Fibroblast of lung (primary cell): ENCODE measurements at places on chromosomes 5 and 9. TPM values are rescaled to one million over a fixed set of nuclear protein-coding genes. Genes with fewer than 3 reads are reported as not detected.

MARCHF3 gene
- polyA plus RNA-seq, result 8.6 and 15.2 TPM in 2 replicates

OBP2B gene
- polyA plus RNA-seq, result not detected in 2 replicates

OR1J2 gene
- polyA plus RNA-seq, result 0.19 and 0.23 TPM in 2 replicates

DYNC2I2 gene
- polyA plus RNA-seq, result 13.2 and 26.1 TPM in 2 replicates

HAVCR2 gene
- polyA plus RNA-seq, result 0.41 and 0.56 TPM in 2 replicates

ZCCHC7 gene
- 12.4 and 15.0 TPM in 2 replicates for polyA plus RNA-seq

MSANTD3 gene
- polyA plus RNA-seq, result 54.2 and 85.1 TPM in 2 replicates

ISL1 gene
- polyA plus RNA-seq, result 0.07 TPM in 1 of 2 replicates, not detected in the other

CDH12 gene
- 0.02 TPM in 1 of 2 replicates, not detected in the other for polyA plus RNA-seq

TAF11L3 gene
- not detected in 2 replicates for polyA plus RNA-seq

PCDHA13 gene
- 0.02 TPM in 1 of 2 replicates, not detected in the other for polyA plus RNA-seq

PPIP5K2 gene
- polyA plus RNA-seq, result 45.6 and 49.3 TPM in 2 replicates

SEC61B gene
- 213 TPM in 2 replicates for polyA plus RNA-seq

GLRA1 gene
- not detected in 2 replicates for polyA plus RNA-seq

INSL6 gene
- polyA plus RNA-seq, result not detected in 2 replicates

PCA3 gene
- polyA plus RNA-seq, result not detected in 2 replicates

TLX3 gene
- not detected in 2 replicates for polyA plus RNA-seq

SNX30 gene
- polyA plus RNA-seq, result 7.9 and 10.8 TPM in 2 replicates

TAF11L9 gene
- not detected in 2 replicates for polyA plus RNA-seq

PAIP2 gene
- 79.6 and 105 TPM in 2 replicates for polyA plus RNA-seq

ITGA2 gene
- polyA plus RNA-seq, result 9.4 and 32.9 TPM in 2 replicates

NTRK2 gene
- 0.70 and 1.1 TPM in 2 replicates for polyA plus RNA-seq

DAB2IP gene
- 13.4 and 14.6 TPM in 2 replicates for polyA plus RNA-seq

GALNT12 gene
- 9.4 and 16.5 TPM in 2 replicates for polyA plus RNA-seq

ADAMTS19 gene
- 0.09 TPM in 2 replicates for polyA plus RNA-seq

PCDHGB1 gene
- polyA plus RNA-seq, result 1.7 TPM in 2 replicates

KIF20A gene
- 17.4 and 68.7 TPM in 2 replicates for polyA plus RNA-seq

C9orf50 gene
- 0.14 and 0.16 TPM in 2 replicates for polyA plus RNA-seq

MLANA gene
- not detected in 2 replicates for polyA plus RNA-seq

TSSK1B gene
- not detected in 2 replicates for polyA plus RNA-seq

CTNND2 gene
- polyA plus RNA-seq, result not detected in 2 replicates

PCDHB14 gene
- polyA plus RNA-seq, result 0.18 and 0.86 TPM in 2 replicates

CCDC187 gene
- polyA plus RNA-seq, result under 0.01 TPM in 1 of 2 replicates, not detected in the other

TOR1A gene
- polyA plus RNA-seq, result 80.2 and 101 TPM in 2 replicates

WNT8A gene
- not detected in 2 replicates for polyA plus RNA-seq

LCN9 gene
- polyA plus RNA-seq, result not detected in 2 replicates

ADAMTS16 gene
- polyA plus RNA-seq, result 0.06 and 0.40 TPM in 2 replicates

SYK gene
- not detected in 2 replicates for polyA plus RNA-seq

CCDC152 gene
- 1.4 and 3.3 TPM in 2 replicates for polyA plus RNA-seq

ERMP1 gene
- 7.7 and 9.4 TPM in 2 replicates for polyA plus RNA-seq

ZNF366 gene
- polyA plus RNA-seq, result not detected in 2 replicates

GAS1 gene
- 1.6 and 2.5 TPM in 2 replicates for polyA plus RNA-seq

LHX3 gene
- not detected in 2 replicates for polyA plus RNA-seq

GPX8 gene
- 191 and 241 TPM in 2 replicates for polyA plus RNA-seq

ARL14EPL gene
- not detected in 2 replicates for polyA plus RNA-seq

HEMGN gene
- polyA plus RNA-seq, result not detected in 2 replicates

CTSL gene
- polyA plus RNA-seq, result 487 and 1,013 TPM in 2 replicates

FGFR4 gene
- polyA plus RNA-seq, result 5.6 and 28.4 TPM in 2 replicates

CCDC183 gene
- 0.05 and 0.35 TPM in 2 replicates for polyA plus RNA-seq

COL15A1 gene
- 13.3 and 15.9 TPM in 2 replicates for polyA plus RNA-seq

SKIC3 gene
- polyA plus RNA-seq, result 70.8 and 105 TPM in 2 replicates

BTNL8 gene
- not detected in 2 replicates for polyA plus RNA-seq

GEMIN5 gene
- polyA plus RNA-seq, result 7.7 and 11.2 TPM in 2 replicates

GPX3 gene
- 217 and 267 TPM in 2 replicates for polyA plus RNA-seq

F12 gene
- polyA plus RNA-seq, result 0.10 and 0.19 TPM in 2 replicates

TAF11L5 gene
- polyA plus RNA-seq, result not detected in 2 replicates

VLDLR gene
- 11.0 and 11.9 TPM in 2 replicates for polyA plus RNA-seq

ZFR gene
- polyA plus RNA-seq, result 56.8 and 65.4 TPM in 2 replicates

SOX30 gene
- polyA plus RNA-seq, result 0.02 and 0.05 TPM in 2 replicates

ZDHHC11 gene
- 0.23 and 0.25 TPM in 2 replicates for polyA plus RNA-seq
